ENCODE measurements at places on chromosomes 13 and 19.

DNA sequence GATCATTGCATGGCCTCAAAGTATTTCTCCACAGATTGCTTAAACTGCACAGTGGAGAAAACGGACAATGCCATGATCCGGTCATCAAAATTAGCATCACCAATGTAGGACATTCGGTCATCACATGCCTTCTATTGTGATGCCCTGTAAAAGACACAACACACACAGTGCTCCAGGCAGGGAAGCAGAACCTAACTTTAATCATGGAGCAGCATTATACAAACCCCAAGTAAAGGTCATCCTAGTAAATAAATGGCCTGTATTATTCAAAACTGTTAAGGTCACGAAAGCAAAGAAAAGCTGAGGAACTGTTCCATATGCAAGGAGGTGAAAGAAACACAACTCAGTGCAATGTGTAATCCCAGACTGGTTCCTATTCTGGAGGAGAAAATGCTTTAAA lies 42.2 kb downstream of the TGDS start:
- DNase-seq = no peak

DNA sequence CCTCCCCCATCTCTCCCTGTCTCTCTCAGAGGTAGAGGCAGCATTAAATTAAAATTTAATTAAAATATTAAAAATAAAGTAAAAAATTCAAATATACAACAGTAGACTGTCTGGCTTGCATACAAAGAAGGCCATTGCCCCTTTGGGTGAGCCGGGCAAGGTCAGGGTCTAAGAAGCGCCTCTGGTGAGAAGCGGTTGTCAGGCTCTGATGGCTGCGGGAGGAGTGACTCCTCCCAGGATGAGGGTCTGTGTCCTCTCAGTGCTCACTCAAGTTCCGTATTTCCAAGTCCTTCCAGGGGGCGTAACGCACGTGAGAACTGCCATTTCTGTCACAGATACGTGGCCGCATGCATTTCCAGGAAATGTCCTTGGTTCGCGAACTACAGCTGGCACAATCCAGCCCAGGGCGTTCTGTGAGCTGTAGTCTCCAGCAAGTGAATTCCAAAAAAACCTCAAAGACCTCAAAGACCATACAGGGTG lies 737 bp upstream of the ZNF181 start:
- DNase-seq = no peak

GRCh38 chr19:10000171-10000826 lies 10.0 kb downstream of the COL5A3 start:
- DNase-seq = peak; percentile 21

DNA sequence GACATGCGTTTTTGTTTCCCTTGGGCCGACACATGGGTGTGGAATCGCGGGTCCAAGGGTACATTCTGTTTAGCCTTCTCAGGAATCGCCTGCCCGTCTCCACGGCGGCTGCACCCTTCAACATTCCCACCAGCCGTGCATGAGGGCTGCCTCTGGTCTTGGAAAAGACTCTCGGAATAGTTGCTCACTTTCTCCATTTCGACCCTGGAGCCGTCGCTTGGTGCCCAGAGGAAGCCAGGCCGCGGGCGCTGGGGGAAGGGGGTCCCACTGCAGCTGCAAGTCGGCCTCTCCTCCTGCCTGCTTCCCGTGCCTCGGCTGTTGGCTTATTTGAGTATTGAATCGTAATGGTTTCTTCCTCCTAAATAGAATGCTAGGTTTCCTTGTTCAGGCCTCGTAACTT lies 51.5 kb downstream of the KDM4B start:
- DNase-seq = no peak

- no peak for DNase-seq
Measured at GRCh38 chr19:15810335-15810734, 5.1 kb downstream of the OR10H1 start.

GRCh38 chr19:33290082-33290815 lies 12.1 kb downstream of the CEBPA start:
- DNase-seq = no peak

DNA sequence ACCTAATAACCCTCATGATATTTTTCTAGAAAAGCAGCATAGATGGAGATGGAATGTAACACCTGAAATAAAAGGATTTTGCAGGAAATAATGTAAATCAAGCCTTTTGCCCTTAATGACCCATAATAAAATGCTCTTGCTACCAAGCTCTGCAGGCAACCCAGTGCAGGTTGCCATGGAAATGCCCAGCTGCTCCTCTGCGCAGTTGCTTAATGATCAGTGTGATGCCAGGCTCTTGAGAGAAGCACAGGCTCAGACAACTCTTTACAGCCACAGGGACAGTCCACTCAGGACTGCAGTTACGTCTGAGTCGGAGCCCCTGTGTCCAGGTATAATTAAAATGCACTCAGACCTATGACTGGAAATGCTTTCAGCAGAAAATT lies 165.5 kb downstream of the LACC1 start:
- DNase-seq = no peak

- DNase-seq = no peak
Measured at GRCh38 chr19:49231804-49232203, 74.2 kb downstream of the TRPM4 start.

DNA sequence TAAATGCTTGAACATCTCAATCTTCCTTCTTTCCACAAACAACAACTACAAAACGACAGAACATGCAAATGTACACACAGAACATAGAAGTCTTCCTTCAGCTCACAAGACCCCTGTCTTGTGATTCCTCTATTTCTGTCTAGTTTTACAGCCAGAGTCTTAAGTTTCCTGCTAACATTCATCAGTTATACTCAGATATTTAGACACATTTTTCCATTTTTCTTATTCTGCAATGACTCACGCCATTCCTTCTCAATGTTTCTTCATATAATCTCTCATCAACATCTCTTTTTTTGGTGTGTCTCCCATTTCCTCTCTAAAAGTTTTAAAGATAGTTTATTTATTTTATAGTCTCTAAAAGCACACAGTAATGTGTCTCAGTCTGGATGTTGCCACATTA lies 1872.9 kb upstream of the PCDH20 start:
- no peak for DNase-seq

- DNase-seq = no peak
Measured at GRCh38 chr19:38120471-38121025, 103.5 kb downstream of the DPF1 start.

GRCh38 chr19:49976496-49976895 lies 15.5 kb upstream of the SIGLEC11 start:
- no peak for DNase-seq
